ENCODE measurements at places on chromosomes 12 and 14.

GRCh38 chr12:14782756-14783155 is 20.5 kb downstream of the WBP11 start:
- DNase-seq: no peak

GRCh38 chr12:67355428-67356379 is 86.5 kb downstream of the CAND1 start:
- no peak for DNase-seq

- DNase-seq: no peak
These were observed 25.6 kb upstream of the ARID2 start for GRCh38 chr12:45703942-45704341.

GRCh38 chr12:38904537-38905479 is 583 bp downstream of the CPNE8 start:
- no peak for DNase-seq

GRCh38 chr12:88574278-88574677 is 6.0 kb downstream of the KITLG start:
- DNase-seq: no peak

- DNase-seq: no peak
These were observed 144.8 kb downstream of the ASCL1 start for GRCh38 chr12:103102225-103102744.

- no peak for DNase-seq
These were observed 13.5 kb downstream of the CPSF2 start for GRCh38 chr14:92135269-92135668.

GRCh38 chr12:68048648-68049297 is 59.5 kb downstream of the IFNG-AS1 start:
- no peak for DNase-seq

GRCh38 chr12:52946797-52947547 is 1.9 kb upstream of the KRT18 start:
- DNase-seq: no peak

GRCh38 chr14:103713304-103714062 is 1.8 kb downstream of the XRCC3 start:
- DNase-seq: no peak

DNA sequence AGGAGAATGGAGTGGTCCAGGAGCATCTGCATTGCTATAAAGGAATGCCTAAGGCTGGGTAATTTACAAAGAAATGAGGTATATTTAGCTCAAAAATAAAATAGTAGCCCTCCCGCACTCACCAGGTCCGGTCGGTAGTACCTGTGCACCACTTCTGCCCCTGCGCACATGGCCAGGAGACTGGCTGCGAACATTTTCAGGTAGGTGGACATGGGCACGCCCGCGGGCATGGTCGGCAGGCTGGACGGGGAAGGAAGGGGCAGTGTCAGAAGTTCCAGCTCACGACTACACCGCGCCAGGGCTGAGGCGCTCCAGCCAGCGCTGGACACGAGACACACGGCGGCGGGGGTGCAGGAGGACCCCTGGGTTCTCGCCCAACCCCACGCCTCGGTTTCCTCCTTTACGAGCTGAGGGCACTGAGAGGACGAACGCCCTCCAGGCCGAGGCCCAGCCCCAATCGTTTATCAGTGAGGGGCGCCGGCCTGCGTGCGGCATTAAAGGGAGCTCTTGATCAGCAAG is 9.1 kb upstream of the TDG start:
- DNase-seq: no peak

DNA sequence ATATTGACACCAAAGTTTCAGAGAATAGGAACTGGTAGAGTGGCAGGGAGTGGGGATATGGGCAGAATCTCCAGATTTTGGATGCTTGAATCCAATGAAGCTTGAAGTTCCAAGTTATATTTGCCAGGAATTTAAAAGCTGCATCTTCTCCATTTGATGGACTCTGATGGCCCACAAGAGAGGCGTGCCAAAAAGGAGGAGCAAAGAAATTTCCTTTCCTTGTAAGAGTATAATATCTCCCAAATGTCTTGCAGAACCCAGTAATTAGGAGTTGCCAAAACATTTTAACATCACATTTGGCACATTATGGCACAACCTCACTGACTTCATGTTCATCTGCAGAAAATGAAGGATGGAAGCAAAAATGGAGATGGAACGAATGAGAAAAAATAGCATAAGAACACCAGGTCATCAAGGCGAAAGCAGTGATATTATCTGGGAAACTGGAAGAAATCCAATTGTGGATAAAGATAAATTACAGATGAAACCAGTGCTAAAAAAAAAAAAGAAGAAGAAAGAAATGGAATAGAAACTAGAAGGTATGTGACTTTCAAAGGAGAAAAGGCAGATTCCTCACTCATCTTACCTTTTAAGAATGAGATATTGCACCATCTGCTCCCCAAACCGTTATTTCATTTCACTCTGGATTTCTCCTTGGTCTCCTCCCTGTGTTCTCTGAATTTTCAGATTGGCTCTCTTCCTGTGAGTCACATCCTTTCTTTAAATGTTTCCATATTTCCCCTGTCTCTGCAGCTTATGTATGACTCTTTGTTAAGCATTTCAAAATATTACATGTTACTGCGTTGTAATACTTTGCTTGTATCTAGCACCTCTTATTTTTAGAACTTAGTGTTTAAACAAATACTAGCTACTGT is 13.5 kb upstream of the FLRT2 start:
- DNase-seq: no peak

DNA sequence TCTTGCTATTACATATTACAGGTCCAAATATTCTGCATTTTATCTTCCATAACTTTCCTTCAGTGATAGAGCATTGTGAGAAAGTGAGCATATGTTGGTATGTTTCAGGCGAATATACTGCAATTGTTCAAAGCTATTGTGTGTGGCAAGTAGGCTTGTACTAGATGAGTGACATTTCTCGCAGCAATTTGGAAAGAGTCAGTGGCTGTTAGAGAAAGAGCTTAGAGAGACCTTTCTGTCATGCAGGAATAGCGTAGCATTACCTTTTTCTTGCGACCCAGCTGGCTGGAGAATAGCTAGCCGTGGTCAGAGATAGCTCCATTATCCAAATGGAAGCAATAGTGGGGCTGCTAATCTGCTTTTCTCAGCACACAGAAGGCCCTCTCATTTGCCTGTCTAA is 678.5 kb upstream of the FOXG1 start:
- no peak for DNase-seq

DNA sequence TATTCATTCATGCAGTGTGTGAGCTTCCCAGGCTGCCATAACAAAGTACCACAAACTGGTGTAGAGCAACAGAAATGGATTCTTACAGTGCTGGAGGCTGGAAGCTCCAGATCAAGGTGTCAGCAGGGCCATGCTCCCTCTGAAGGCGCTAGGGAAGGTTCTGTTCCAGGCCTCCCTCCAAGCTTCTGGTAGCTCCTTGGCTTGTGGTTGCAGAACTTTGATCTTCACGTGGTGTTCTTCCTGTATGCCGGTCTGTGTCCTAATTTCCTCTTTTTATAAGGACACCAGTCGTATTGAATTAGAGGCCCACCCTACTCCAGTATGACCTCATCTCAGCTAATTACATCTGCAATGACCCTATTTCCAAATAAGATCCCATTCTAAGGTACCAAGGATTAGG is 3.1 kb downstream of the OTUB2 start:
- no peak for DNase-seq

DNA sequence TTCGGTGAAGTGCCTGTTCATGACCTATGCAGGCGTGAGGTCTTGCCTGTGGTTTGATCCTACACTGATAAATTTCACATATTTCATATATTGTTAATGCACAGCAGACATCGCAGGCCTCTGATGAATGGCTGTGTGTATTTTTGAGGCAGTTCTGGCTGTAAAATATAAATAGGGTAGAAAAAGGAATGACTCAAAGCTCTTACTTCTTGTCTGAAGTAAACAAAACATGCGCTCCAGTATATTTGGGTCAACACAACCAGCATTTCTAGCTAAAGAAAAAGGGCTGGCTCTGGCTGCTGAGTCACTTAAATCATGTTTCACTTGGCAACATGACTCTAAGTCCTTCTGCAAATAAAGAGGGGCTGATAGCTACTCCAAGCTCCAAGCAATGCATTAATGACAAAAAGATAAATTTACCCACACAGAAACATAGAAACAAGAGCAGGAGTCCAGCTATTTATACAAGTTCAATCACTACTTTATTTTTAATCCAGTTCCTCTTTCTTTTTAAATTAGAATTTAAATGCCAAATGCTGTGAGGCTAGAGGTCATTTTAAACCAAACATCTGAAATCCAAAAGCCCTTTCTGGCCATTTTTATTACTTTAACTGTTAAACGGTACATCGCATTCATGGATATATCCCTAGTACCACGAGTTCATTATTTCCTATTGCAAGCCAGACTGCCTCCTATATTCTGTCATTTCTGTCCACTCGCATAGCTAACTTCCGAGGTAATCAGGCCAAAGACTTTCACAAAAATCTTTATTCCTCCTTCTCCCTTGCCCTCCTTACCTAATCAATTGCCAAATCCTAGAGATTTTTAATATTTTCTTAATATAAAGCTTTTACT is 54.3 kb upstream of the TMCC3 start:
- DNase-seq: no peak
